ENCODE measurements at places on chromosomes 2 and 18.

DNA sequence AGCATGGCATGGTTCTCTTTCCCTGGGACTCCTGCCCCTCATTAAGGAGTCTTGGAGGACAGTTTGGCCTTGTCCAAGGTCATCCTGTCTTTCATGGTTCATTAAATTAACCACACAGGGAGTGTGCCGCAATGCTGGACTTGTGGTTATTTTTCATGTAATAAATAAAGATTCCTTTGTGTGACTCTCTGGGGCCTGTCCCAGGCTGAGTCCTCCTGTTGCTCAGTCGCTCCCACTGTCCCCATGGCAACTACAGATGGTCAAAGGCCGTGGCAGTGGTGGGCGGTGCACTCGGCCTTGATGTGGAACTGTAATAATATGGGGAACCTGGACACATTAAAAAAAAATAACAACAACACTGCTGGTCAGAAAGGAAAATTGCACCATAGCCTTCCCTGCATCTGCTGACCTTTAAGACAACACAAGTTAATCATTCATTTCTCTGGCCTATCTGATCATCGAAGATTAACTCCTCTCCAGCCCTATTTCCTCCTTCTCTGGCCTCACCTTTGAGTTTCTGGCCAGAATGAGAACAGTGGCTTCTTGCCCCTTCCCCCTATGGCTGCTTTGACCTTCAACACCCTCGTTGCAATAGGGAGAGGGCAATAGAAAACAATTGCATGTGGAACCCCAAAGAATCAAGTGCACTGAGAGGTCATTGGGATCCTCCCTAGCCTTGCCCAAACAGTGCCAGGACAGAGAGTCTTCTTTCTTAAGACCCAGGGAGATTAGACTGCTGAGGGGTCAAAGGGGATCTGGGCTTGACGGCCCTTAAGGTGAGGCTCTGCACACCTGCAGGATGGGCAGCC is 44.7 kb downstream of the PSD4 start:
- no peak for DNase-seq

GRCh38 chr2:24543252-24543651 is 52.2 kb downstream of the NCOA1 start:
- DNase-seq: no peak

DNA sequence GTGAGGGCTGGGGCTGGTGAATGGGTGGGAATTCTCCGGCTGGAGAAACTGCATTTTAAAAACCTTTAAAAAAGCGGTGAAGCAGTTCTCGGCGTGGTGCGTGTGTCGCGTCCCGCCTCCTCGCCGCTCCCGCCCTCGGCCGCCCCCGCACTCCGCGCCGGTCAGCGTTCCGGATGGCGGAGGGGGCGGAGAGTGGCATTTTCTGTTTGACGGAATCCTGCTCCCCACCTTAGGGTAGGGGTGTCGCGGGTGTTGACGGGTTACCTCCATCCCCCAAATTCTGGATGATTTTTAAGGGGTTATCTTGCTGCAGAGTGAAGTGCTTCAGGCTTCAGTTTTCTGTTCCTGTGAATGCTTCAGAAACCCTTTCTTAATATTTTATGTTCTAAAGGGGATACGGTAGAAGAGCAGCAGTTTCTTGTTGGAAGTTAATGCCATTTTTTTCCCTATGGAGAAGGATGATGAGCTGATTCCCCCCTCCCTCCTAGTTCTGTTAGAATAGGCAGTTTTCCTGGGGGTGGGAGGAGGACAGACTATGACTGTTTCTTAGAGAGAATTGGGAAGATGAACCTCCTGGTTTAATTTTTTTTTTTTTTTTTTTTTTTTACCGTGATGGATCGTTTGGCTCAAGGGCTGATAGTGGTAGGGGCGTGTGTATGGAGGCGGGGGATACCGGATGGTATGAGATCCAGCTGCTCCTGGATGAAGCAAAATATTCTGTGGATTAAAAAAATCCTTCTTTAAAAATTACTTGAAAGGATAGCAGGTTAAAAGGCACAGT is 756 bp downstream of the ABI2 start:
- DNase-seq: no peak

GRCh38 chr2:101609433-101609832 is 88.1 kb upstream of the MAP4K4 start:
- DNase-seq: no peak

GRCh38 chr2:170736628-170737027 is 21.5 kb downstream of the SP5 start:
- no peak for DNase-seq

GRCh38 chr2:64646007-64646880 is 7.5 kb downstream of the SERTAD2 start:
- DNase-seq: no peak

DNA sequence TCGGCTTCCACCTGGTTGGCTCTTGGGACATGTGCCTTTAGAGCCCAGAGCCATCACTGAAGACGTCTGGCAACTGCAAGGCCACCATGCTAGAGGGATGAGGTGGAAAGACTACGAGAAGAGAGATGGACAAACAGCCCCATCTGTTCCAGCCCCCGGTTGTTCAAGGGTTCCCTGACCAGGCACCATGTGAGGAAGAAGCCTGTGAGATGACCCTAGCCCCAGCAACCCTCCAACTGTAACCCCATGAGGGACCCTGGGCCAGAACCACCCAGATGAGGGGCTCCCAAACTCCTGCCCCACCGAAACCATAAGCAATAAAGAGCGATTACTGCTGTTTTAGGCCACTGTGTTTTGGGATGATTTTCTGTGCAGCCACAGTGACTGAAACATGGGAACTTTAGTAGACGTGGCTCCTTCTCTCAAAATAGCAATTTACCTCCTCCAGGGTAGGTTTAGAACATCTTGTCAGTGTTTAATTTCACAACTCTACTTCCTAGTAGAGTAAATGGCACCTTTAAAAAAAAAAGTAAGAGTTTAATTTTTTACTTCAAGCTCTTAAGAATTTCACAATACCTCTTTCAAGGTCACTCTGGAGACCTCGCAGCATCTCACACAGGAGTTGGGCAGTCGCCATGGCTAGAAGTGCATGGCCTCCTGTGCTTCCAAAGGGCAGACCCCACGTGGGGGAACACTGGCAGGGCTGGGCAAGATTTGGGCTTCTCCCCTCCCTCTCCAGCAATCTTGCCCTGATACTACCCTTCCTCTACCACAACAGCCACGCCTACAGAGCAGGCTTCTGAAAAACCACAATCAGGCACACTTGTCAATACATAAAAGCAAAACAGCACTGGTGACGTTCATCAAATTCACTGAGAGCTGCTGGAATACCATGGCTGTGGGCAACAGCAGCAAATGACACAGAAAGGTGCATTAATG is 48.8 kb downstream of the TMEM163 start:
- DNase-seq: no peak

DNA sequence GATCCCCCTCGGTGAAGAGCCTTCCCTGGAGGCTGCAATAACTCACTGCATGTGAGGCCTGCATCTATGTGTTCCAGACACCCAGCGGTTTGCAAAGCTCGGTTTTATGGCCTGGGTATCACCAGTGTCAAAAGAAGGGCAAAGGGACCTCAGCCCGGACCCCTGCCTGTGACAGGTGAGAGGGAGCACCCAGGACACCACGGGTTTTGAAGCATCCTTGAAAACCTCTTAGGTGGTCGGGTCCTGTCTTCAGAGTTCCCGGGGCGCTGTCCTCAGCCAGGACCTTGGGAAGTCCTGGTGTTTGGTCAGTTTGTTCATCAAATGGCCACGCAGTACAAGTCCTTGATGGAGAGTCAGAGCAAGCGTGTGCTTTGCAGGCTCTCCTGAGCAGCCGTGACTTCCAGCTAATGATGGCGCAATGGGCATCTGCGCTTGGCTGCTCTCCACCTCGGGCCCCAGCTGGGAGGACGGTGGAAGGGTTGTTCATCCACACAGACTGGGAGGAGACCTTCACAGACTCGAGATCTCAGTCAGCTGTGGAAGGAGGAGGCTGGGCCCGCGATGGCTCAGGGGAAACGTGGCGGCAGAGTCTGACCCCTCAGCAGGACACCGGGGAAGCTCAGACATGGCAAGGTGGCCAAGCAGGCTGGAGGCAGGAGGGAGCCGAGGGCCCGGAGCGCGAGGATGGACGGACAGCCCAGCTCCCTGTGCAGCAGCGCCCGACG is 113.1 kb upstream of the GPC1 start:
- DNase-seq: no peak

DNA sequence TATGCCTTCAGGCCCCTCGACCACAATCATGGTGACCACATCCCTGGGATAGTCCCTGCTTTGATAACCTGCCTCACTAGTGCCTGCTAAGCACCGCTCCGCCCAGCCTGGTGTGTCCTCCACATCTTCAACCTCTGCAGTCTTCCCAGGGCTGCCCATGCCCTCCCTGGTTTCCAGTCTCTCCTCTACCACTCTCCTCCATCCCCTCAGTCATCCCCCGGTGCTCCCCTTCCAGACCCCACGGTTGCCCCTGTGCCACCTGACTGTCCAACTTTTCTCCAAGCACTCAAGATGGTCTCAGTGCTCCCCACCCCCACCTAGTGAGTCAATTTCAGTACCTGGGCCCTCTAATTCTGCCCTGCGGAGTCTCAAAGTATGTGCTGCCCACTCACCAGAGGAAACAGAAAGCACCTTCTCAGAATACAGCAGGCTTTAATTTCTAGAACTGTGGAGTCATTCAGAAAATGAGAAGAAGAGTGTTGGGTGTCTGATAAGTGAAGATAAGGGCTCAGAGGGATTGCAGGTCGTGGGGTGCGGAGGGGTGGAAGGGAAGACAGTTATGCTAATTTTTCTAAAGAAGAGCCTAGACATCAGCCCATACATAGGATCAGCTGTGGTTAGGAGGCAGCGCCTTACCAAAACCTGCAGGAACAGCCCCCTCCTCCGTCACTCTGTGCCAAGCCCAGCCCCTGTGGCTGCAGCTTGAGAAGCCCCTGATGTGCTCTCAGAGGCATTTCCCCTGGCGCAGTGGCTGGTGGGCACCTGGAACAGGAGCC is 53.6 kb upstream of the CAB39 start:
- DNase-seq: no peak

DNA sequence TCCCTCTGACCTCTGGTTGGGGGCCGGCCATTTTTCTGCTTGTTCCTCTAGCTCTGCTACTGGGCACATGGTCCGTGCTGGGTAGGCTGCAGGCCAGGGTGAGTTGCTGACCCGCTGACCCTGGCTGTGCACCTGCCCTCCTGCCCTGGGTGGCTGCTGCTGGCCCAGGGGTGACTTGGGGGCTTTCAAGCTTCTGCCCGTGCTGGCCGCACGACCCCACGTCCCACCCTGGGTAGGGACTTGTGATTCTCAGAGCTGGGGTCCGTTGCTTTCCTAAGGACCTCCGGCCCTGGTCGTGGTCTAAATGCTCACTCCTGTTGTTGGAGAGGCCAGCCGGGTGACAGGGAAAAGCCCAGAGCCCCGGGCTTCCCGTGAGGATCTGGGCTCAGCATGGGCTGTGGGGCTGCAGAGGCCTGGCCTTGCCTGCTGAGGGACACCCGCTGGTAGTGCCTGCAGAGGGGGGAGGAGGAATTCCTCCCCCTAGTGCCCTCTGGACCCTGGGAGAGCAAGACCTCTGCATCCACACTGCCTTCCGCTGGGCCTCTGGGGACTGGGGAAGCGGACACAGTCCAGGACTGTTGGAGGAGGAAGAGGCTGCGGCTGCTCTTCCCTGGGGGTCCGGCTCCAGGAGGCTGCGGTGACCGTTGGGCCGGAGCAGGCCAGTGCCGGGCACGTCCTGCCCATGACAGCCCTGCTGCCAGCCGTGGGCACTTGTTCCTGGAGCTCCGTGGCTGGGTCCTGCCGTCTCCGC is 6.3 kb upstream of the GAL3ST2 start:
- no peak for DNase-seq

DNA sequence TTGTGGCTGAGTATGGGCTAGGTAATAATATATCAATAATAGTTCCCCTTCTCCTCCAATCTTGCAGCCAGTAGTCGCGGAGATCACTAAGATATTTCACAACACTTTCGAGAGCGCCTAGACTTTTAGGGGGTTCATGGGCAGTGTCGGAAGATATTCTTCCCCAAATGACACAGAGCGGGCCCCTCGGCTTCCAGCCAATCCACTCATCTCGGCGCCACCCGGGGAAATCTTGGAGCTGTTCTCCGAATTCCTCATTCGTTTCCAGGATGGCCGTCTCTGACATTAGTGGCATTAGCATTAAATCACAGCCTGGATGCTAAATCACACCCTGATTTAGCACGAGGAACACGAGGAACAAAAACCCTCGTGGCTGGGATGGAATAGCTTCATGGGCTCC is 437.7 kb downstream of the ZNF516 start:
- DNase-seq: no peak

- DNase-seq: no peak
Measured at GRCh38 chr2:4139731-4140130, 436.4 kb downstream of the DCDC2C start.

- DNase-seq: peak; percentile 14
Measured at GRCh38 chr2:103161456-103162289, 399.8 kb downstream of the TMEM182 start.

GRCh38 chr2:195022508-195022830 is 634.6 kb upstream of the SLC39A10 start:
- no peak for DNase-seq

DNA sequence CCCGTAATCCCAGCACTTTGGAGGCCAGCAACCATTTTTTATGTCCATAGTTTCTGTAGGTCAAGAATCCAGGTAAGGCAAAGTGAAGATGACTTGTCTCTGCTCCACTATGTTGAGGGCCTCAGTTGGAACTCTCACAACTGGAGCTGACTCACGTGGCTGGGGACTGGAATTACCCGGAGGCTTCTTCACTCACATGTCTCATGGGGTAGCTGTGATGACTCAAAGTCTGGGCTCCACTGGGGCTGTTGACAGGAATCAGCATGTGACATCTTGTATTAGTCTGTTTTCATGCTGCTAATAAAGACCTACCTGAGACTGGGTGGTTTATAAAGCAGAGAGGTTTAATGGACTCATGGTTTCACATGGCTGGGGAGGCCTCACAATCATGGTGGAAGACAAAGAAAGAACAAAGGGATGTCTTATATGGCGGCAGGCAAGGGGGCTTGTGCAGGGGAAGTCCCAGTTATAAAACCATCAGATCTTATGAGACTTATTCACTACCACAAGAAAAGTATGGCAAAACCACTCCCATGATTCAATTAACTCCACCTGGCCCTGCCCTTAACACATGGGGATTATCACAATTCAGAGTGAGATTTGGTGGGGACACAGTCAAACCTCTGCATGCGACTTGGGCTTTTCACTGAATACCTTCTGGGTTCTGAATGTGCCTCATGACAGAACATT is 7.8 kb upstream of the PPP1R1C start:
- DNase-seq: no peak

DNA sequence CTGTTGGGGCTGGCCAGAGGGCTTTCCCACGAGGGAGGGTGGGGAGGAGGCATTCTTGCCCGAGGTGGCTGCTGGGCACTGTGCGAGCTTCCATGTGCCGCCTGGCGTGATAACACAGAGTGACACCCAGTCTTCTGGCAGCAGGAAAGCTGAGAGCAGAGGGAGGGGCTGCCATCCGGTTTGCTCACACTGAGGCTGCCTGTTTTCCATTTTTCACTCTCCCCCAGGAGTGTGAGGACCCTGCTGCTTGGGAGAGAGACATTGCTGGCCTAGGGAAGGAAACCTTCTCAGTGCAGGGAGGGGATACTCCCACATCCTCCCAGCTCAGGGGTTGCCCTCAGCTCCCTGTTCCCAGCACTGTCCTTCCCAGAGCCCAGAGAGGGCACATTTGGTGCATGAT is 73.1 kb downstream of the INHBB start:
- no peak for DNase-seq

GRCh38 chr18:76401498-76401897 is 93.5 kb downstream of the ZNF516 start:
- DNase-seq: no peak

Data from fibroblast of skin of left biceps (primary cell).